Activated CD4-positive, alpha-beta T cell treated with anti-CD3 and anti-CD28 coated beads, Interleukin-2, amount 10 ng/mL, durations not matched to agents 24 days and 14 days (primary cell): ENCODE measurements at places on chromosomes 6 and 20. TPM values are rescaled to one million over a fixed set of nuclear protein-coding genes. Genes with fewer than 3 reads are reported as not detected.

The WFDC10B gene
- not detected in 2 replicates for total RNA-seq

The PRRT1 gene
- total RNA-seq: 0.24 and 0.35 TPM in 2 replicates

The MAD2L1BP gene
- 36.3 and 40.2 TPM in 2 replicates for total RNA-seq

The HDGFL1 gene
- total RNA-seq: not detected in 2 replicates

The PTGIS gene
- 51.7 and 57.6 TPM in 2 replicates for total RNA-seq
